Right lung (tissue), 10 donors: ENCODE measurements at places on chromosomes 12 and 14. TPM values are rescaled to one million over a fixed set of nuclear protein-coding genes. Genes with fewer than 3 reads are reported as not detected.

- DNase-seq: peak; percentile 81
Measured at GRCh38 chr12:91432089-91432488, 249.5 kb upstream of the DCN start.

- no peak for DNase-seq
Measured at GRCh38 chr12:131788070-131788469, 40.1 kb upstream of the MMP17 start.

DNA sequence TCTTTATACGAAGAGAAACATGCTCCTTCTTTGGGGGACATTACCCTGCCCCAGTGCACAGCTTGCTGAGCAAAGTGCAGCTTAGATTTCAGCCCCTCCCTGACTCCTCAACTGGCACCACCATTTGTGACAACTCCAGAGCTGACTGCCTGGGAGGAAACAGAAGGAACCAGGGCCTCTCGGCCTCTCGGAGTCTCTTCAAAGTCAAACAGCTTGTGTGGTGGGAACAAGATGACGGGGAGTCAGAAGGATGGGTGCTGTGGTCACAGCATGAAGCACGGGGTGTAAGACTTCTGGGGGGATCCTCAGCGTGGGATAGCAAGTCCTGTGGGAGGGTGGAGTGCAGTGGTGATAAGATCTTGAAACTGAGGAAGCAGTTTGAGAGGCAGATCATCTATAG is 123.5 kb upstream of the BCL2L14 start:
- no peak for DNase-seq

GRCh38 chr12:49105504-49106084 is 5.1 kb downstream of the LMBR1L start:
- no peak for DNase-seq

DNA sequence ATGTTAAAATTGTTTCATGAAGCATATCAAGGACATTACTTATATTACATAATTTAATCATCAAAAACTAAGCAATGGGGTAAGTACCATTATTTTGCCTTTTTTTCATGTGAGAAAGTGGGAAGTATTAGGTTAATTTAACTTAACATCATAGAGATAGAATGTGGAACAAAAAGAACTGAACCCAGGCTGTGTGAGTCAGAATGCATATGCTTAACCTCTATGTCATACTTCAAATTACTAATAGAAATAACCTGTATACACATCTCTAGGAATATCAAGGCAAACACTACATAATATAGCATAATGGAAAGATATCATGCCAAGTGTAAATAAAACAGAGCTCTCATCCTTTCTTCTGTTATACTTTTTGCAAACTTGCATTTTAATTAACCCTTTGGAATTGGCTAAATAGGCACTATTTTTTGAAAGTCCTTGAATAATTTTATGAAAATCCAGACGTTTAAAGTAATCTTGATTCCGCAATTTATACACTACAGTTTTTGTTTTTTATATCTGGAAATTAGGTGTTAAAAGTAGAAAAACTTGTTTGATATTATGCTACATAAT is 777.7 kb downstream of the SLC6A15 start:
- no peak for DNase-seq

GRCh38 chr14:72550513-72550912 is 343.4 kb downstream of the DPF3 start:
- DNase-seq: no peak

DNA sequence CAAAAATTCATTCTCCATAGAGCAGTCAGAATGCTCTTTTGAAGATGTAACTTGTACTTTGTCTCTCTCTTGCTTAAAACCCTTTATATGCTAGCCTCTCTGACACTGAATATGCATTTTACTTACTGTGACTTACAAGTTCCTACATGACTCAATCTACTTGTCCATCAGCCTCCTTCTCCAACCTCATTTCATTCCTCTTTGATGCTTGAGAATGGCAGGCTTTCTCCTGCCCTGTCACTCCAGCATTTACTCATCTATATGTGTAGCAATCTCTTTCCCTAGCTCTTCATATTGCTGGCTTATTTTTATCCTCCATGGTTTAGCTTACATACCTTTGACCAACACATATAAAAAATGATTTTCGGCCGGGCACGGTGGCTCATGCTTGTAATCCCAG is 561.9 kb downstream of the CCER1 start:
- no peak for DNase-seq

The ACSS3 gene
- 33.6 TPM for polyA plus RNA-seq

- no peak for DNase-seq
Measured at GRCh38 chr14:64193821-64194220, 100.3 kb downstream of the ESR2 start.

- no peak for DNase-seq
Measured at GRCh38 chr12:106108185-106108835, 30.4 kb downstream of the NUAK1 start.

- DNase-seq: no peak
Measured at GRCh38 chr12:90460681-90461080, 494.3 kb downstream of the CCER1 start.

- DNase-seq: no peak
Measured at GRCh38 chr12:93121729-93122488, 192.8 kb upstream of the EEA1 start.

GRCh38 chr14:103097994-103098957 is 3.8 kb downstream of the EXOC3L4 start:
- DNase-seq: no peak

DNA sequence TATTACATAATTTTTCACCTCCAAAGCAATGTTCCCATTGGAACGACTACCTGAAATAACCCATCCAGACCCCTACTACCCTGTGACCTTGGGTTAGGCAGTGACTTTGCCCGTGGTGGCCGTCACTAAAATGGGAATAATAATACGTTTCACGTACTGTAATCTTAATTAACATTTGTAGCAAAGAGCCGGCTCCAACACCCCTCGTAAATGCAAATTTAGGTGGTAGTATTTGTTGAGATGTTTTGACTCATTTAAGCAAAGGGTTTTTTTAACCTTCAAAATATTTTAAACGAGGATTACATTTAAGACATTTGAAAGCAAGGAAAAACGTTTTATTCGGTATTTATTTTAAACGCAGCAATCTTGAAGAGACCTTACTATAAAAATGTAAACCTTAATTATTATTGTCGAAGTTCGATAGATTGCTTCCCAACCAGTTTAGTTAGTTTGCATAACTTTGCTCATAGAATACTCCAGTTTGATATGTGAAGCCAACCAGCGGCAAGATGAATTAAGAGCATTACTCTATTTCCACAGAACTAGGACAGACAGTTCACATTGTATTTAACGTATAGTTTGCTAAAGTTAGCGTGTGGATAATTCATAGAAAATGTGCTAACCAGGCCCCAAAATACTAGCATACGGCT is 1.4 kb upstream of the ARID2 start:
- no peak for DNase-seq

DNA sequence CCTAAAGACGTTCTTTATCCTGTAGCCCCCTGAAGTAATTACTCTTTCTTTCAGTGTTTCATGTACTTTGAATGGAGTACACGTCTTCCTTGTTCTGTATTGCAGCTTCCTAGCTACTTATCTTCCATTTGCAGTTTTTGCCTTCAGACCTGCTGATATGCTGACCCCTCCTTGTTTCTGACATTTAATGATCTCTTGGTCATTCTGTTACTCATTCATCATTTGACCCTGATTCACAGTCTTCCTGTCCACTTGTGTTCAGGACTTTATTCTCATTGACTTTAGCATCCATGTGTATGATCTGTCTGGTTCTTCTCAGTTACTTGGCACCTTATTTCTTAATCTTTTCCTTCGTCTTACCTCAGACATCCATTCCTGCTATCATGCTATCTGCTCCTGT is 22.2 kb downstream of the CPSF2 start:
- no peak for DNase-seq

- no peak for DNase-seq
Measured at GRCh38 chr12:19707948-19708409, 268.7 kb downstream of the AEBP2 start.

- no peak for DNase-seq
Measured at GRCh38 chr12:56591961-56592360, 38.2 kb downstream of the BAZ2A start.

GRCh38 chr12:34394211-34395055 is 372.1 kb downstream of the ALG10 start:
- no peak for DNase-seq

GRCh38 chr12:79885911-79886490 is 48.9 kb downstream of the PPP1R12A start:
- no peak for DNase-seq

The LIN7A gene
- polyA plus RNA-seq: 23.3 TPM

GRCh38 chr12:124194893-124195566 is 99.9 kb upstream of the RFLNA start:
- no peak for DNase-seq

DNA sequence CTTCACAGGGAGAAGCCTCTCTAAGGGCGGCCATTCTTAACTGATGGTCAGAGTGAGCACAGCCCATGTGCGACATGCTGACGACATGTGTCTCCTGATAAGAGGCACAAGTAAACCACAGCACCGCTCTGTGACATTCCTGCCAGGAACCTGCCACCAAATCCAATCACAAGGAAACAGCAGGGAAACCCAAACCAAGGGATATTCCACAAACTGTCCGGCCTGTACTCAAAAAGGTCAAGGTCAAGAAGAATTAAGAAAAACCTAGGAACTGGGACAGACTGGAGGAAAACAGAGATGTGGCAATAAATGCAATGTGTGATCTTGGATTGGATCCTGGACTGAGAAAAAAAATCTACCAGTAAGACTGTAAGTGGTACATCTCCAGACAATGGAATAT is 91.9 kb downstream of the SYNE3 start:
- peak; percentile 56 for DNase-seq

The KERA gene
- 0.15 TPM for polyA plus RNA-seq

DNA sequence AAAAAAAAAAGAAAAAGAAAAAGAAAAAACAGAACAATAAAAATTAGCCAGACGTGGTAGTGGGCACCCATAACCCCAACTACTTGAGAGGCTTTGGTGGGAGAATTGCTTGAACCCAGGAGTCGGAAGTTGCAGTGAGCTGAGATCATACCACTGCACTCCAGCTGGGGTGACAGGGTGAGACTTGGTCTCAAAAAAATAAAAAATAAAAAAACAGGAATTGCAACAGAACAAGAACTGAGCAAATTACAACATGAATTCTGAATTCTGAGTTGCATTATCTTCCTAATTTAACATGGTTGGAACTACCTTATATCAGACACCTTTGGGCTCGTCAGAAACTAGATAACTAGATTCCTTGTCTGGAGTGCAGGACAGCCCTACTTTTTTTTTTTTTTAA is 53.3 kb upstream of the NR2C1 start:
- no peak for DNase-seq

- DNase-seq: no peak
Measured at GRCh38 chr12:16568873-16569272, 37.1 kb downstream of the LMO3 start.

- DNase-seq: no peak
Measured at GRCh38 chr12:30448038-30448437, 247.6 kb downstream of the IPO8 start.

The DCN gene
- polyA plus RNA-seq: 1,676 TPM

The ZDHHC22 gene
- polyA plus RNA-seq: not detected

The TAC3 gene
- polyA plus RNA-seq: 0.81 TPM

The ATXN2 gene
- 81.8 TPM for polyA plus RNA-seq

DNA sequence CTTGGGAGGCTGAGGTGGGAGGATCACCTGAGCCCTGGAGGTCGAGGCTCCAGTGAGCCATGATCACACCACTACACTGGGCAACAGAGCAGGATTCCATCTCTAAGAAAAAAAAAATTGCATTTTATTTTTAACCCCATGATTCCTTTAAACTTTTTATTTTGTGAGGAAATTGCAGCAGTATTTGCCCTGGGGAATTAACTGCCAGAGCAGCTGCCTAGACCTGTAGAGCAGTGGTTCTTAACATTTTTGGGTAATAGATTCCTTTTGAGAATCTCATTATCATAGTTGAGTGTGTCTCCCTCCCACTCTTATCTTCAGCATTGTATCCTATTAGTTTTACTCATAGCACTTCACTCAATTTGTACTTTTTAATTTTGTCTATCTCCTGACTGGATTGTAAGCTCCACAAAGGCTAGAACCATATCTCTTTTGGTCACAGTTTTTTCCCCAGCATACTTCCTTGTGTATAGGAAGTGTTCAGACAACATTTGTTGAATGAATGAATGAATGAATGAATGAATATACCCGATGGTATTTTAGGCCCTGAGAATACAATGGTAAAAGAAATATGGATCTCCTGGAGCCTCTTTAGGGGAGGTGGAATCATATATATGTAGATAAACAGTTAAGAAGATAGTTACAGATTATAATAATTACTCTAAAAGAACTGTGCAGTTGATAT is 40.6 kb downstream of the BRMS1L start:
- DNase-seq: no peak

- DNase-seq: no peak
Measured at GRCh38 chr12:99092100-99092851, 447.2 kb downstream of the APAF1 start.

DNA sequence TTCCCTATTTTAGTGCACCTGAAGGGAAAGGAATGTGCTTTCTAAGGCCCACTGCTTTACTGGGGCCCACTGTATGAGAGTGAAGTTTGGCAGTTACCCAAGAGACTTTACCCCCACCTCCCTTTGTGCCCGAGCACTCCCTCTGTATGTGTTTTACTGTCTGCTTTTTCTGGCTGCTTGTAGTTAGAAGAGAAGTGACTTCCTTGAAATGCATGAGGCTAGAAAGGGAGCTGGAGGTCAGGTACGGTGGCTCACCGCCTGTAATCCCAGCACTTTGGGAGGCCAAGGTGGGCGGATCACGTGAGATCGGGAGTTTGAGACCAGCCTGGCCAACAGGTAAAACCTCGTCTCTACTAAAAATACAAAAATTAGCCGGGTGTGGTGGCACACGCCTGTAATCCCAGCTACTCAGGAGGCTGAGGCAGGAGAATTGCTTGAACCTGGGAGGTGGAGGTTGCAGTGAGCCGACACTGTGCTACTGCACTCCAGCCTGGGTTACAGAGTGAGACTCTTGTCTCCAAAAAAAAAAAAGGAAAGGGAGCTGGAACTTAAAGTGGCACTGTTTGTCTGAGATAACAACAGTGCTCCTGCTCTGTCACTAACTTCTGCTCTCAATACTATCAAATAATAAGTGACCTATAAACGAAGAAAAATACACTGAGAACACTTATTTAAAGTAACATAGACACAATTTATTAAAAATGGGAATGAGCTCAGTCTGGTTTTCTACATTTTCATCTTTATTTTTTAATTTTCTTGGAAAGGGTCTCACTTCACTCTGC is 5.8 kb downstream of the TRIP11 start:
- DNase-seq: no peak

- DNase-seq: no peak
Measured at GRCh38 chr12:13489246-13489645, 292.7 kb downstream of the EMP1 start.

DNA sequence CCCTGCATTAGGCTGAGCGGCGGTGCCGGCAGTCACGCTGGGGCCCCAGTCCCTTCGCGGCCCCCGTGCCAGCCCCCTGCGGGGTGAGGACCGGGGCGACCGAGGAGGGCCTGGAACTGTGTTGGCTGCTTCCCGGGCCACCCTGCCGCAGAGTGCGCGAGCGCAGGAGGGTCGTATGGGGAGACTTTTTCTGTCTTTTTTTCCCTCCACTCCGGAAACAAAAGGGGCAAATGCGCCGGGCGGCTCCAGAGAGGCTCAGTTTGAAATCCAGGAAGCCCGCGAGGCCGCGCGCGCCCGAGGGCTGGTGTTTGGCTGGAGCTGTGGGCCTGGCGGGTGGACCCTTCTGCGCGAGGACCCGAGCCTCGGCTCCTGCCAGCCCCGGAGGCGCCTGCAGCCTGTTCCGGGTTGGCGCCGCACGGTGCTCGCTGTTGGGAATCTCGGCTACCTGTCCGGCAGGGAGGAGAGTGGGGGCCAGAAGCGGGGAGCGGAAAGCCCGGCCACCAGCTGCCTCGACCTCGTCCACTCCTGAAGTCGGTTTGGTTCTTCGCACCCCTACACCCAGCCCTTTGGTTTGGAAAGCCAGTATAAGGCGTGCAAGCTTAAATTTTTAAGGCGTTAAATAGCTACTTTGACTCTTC is 638 bp downstream of the PLEKHG3 start:
- no peak for DNase-seq
